ENCODE measurements at places on chromosomes 3 and 15.
A peak's percentile ranks its signal among the peaks of the same experiment; 100 is the strongest.

- DNase-seq = no peak
Measured at GRCh38 chr15:38740206-38740605, 175.6 kb upstream of the RASGRP1 start.

- no peak for DNase-seq
Measured at GRCh38 chr3:175447521-175447920, 588.4 kb downstream of the NAALADL2 start.

DNA sequence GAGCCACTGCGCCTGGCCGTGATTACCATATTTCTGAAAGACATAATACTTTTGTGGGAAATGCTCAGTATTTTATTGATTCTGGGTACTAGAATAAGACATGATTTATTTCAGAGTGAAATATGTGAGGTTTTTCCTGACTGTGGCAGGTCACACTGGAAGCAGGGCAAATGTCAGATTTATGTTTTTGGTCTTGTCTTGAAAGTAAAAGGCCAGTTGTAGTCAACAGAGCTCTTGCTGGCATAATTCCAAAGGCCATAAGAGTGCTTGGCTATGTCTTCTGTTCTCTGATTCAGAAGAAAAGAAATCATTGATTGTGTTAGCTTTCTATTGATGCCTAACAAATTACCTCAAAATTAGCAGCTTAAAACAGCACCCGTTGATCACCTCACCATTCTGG is 176.4 kb downstream of the TJP1 start:
- no peak for DNase-seq

DNA sequence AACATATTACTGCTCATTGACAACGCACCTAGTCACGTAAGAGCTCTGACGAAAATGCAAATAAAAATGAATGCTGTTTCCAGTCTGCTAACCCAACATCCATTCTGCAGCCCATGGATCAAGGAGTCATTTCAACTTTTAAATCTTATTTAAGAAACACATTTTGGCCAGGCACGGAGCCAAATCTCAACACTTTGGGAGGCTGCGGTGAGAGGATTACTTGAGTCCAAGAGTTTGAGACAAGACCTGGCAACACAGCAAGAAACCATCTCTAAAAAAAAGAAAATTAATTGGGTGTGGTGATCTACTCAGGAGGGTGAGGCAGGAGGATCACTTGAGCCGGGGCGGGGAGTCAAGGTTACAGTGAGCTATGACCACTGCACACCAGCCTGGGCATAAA is 22.4 kb upstream of the TM4SF19 start:
- DNase-seq = no peak

GRCh38 chr15:100241572-100242482 is 99.9 kb downstream of the ADAMTS17 start:
- DNase-seq = peak; percentile 50

DNA sequence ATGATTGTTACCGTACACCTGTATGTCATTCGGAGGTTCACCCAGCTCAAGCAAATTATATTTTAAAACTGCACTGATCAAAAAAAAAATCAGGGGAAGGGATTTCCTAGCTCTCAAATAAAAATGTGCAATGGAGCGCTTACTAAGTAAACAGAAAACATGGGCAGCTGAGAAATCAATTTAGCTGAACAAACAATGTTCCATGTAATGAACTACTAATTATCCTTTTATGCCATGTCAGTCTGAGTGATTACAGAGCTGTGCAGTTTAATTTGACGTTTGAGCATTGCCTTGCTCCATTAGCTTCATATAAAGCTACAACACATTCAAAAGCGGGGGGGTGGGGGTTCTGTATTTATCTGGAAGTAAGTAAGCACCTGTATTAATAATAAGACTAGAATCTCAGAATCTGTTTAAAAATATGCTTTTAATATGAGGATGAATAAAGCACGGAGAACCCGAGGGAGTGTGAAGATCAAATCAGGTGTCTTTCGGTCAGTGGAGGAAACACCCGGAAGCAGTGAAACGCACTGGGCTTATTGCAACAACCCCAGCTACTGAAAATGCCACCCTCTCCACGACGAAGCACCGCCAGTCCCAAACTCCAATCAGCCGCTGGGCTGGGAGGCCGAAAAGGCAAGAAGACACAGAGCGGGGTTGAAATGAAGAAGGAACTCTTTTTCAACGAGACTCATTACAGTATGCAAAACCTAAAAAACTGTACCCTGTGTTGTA is 196.5 kb upstream of the ATP11B start:
- DNase-seq = no peak

GRCh38 chr3:11672363-11672762 is 28.6 kb upstream of the VGLL4 start:
- no peak for DNase-seq

GRCh38 chr15:74036271-74037170 is 42.0 kb downstream of the PML start:
- peak; percentile 73 for DNase-seq

DNA sequence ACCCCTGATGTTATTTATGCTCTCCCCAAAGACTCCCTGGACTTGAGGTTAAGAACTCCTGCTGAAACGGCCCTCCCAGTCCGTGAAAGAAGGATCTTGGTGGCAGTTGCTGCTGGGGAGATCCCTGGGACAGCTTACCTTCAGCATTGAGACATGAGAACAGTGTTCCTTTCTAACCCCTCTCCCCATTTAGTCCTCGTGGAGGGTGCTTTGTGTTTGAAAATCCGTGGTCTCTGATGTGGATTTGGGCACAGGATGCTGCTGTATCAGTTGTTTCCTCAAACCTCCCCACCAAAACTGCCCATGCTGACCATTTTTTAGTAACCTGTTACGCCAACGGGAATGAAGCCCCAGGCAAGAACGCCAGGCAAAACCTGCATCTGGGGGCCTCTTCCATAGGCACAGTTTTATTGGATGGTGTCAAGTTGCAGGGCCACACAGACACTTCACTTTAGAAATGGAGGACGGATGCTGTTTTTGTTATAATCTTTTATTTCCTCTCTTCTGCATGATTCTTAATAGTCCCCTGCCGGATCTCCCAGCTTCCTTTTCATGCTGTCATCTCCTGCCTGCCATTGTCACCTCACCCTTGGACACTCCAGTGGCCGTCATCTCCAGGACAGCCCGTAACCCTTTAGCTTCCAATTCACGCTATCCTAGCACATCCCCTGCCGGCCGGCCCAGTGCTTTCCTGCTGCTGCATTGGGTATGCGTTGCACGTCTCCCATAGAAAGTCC is 31.7 kb upstream of the CEMIP start:
- no peak for DNase-seq

- DNase-seq = no peak
Measured at GRCh38 chr3:31696815-31697548, 164.3 kb downstream of the STT3B start.

DNA sequence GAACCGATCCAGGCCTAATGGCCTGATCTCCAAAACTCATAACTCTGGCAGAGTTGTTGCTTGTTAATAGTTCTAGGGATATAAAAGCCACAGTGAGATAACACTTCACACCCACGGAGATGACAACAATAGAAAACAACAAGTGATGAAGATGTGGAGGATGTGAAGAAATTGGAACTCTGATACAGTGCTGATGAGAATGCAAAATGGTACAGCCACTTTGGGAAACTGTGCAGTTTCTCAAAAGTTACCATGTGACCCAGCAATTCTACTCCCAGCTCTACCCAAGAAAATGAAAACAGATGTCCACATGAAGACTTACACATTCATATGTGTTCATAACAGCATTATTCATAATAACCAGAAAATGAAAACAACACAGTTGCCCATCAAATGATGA is 3.8 kb downstream of the CMTM7 start:
- peak; percentile 26 for DNase-seq

DNA sequence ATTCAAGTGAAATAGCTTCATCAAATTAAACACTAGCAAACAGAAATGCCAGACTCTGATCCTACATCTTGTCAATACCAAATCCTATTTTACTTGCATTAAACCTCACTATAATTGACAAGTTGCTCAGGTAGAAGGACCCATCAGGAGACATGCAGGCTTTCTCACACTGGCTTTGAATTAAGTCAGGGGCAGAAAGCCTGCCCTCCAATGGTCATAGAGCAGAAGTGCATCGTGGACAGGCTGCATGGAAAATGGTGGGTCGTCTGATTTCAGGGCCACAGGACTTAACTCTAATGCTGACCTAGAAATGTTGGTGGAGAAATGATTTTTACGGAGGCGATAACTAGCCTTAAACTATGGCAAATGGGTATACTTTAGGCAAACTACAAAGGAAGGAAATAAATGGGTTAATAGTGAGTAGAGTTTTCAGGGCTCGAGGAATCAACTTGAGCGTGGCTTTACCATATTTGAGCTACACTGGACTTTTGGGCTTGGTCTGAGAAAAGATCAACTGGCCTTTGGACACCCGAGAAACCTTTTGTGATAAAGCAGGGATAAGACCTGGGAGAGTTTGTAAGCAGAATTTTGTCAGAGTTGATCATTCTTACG is 283.9 kb downstream of the GRM7 start:
- peak; percentile 3 for DNase-seq

- DNase-seq = peak; percentile 55
Measured at GRCh38 chr3:159273608-159274007, 471.8 kb downstream of the MFSD1 start.

DNA sequence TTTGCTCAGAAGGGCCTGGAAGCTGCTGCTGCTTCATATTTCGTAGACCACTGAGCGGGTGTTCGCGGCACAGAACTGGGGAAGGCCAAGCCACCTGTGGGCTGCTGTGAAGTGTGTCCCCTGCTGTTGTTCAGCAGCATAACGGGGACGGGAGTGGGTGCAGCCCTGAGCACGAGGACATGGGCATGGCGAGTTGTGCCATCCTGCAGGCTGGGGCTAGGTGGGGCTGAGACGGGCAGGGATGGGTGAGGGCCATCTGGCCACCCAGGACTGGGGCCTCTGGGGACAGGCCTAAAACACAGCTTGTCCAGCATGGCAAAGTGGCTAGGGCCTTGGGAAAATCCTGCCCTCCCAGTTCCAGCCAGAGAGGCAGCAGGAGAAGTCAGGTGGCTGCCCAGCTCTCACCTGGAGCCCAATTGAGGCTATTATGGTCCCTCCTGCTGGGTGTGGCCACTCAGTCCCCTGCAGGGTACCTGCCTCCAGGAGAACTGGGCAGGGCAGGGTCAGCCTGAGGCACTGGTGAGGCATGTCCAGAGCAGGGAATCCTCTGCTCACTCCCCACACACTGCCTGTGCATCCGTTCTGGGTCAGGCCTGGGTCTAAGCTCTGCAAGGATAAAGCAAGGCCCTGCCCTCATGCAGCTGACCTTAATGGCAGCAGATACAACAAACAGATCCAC is 29.5 kb downstream of the CFAP100 start:
- no peak for DNase-seq

GRCh38 chr3:123809597-123809996 is 74.5 kb downstream of the MYLK start:
- DNase-seq = no peak

- DNase-seq = no peak
Measured at GRCh38 chr15:85097725-85098124, 116.1 kb downstream of the PDE8A start.

Data from fibroblast of mammary gland (primary cell).